ENCODE measurements at places on chromosomes 5 and 9. TPM values are rescaled to one million over a fixed set of nuclear protein-coding genes. Genes with fewer than 3 reads are reported as not detected.

DNA sequence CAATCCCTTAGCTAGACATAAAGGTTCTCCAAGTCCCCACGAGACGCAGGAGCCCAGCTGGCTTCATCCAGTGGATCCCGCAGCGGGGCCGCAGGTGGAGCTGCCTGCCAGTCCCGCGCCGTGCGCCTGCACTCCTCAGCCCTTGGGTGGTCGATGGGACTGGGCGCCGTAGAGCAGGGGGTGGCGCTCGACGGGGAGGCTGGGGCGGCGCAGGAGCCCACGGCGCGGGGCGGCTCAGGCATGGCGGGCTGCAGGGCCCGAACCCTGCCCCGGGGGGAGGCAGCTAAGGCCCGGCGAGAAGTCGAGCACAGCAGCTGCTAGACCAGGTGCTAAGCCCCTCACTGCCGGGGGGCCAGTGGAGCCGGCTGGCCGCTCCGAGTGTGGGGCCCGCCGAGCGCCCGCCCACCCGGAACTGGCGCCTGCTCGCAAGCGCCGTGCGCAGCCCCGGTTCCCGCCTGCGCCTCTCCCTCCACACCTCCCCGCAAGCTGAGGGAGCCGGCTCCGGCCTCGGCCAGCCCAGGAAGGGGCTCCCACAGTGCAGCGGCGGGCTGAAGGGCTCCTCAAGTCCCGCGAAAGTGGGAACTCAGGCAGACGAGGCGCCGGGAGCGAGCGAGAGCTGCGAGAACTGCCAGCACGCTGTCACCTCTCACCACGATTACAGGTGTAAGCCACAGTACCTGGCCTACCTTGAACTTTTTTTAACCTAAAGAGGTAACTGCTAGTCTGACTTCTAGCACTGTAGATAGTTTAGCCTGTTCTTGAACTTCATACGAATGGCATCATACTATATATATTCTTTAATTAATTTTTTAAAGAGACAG lies 35.5 kb downstream of the PTGS1 start:
- no peak for DNase-seq

GRCh38 chr5:137315109-137315508 lies 184.0 kb downstream of the SPOCK1 start:
- no peak for DNase-seq

DNA sequence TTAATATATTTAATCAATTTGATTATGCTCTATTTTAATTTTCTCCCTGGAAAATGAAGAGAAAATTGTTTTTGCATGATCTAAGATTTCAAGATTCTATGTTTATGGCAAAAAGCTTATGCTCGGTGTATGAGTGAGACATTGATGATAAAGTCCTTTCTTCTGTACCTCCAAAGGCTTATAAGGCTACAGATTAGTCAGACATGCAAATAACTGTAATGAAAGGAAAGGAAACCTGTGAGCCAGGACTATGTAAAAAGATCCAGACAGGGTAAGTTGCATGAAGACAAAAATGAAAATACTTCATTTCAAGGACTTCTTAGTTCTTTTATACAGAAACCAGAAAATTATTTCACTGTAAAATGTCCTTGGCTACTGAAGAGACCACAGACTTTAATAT lies 52.2 kb upstream of the EDIL3 start:
- peak; percentile 32 for DNase-seq

GRCh38 chr9:83355729-83356151 lies 182.5 kb downstream of the FRMD3 start:
- DNase-seq, result no peak

GRCh38 chr5:73321757-73322436 lies 126.7 kb downstream of the FOXD1 start:
- peak; percentile 100 for DNase-seq

DNA sequence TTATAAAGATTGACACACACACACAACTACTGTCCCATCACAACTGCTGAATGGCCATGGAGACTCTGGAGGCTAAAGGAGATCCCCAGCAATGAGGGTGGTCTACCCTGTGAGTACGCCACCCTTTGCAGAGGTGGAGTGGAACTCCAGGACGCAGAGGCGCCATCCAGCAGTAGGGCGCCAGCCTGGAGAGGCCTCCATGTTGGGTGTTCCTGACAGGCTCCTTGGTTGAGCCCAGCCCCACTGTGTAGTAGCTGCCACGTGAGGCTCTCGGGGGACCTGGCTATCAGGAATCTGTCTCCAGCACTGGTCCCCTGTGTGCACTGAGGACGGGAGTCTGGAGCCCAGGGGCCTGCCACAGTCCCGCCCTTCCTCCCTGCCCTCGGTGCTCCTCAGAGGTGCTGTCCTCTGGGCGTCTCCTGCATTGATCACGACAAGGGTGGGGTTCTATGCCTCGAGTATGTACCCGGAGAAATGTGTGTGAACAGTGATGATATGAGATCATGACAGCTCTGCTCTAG lies 72.3 kb downstream of the DAP start:
- DNase-seq, result no peak

- no peak for DNase-seq
Observed at GRCh38 chr5:29379619-29380018, 1813.9 kb upstream of the CDH6 start.

DNA sequence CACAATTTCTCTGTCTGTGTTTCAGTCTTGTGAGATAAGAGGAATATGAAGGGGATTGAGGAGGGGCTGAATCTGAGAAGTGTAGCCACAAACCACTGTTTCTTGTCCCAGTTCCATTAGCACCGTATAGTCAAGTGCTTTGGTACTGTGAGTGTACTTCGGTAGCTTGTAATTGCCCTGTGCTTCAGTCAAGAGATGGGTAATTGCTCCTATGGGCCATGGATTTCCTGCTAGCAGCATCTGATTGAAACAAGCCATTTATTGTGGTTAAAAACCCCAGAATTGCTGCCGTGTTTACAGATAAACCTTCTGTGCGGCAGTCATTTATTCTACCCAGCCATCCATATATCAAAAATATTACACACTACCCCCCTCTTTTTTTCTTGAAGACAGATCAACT lies 98.6 kb downstream of the MAT2B start:
- no peak for DNase-seq

GRCh38 chr5:56910210-56910965 lies 992 bp downstream of the SETD9 start:
- no peak for DNase-seq

- no peak for DNase-seq
Observed at GRCh38 chr5:173868096-173868880, 19.9 kb upstream of the CPEB4 start.

DNA sequence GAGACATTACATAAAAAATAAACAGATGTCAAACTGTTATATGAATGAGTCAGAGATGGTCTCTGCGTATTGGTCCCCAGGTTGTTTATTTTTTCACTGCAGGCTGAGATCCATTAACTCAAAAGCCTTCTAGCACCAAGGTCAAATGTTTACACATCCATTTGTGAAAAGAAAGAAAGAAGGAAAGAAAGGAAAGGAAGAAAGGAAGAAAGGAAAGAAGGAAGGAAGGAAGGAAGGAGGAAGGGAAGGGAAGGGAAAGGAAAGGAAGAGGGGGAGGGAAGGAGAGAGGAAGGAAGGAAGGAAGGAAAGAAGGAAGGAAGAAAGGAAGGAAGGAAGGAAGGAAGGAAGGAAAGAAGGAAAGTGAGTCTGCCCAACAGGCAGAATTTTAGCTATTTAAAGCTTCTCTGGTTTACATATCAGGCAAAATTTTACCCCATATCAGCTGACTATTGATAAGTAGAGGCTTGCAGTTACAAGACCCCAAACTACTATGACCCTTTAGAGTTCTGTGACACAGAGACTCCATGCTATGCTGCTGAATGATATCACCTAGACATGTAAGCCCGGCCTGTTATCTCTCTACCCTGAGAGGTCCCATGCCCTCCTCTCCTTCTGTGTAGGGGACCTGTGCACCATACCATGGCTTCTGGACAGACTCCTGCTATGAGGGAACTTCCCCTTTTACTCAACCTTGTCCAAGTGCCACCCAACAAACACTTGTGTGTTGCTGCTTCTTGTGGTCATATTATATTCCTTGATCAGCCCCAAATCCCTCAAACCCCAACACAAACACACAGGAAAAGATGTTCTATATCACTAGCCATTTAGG lies 59.0 kb downstream of the DRD1 start:
- DNase-seq, result no peak

- DNase-seq, result peak; percentile 66
Observed at GRCh38 chr5:41921874-41922273, 3.2 kb upstream of the FBXO4 start.

DNA sequence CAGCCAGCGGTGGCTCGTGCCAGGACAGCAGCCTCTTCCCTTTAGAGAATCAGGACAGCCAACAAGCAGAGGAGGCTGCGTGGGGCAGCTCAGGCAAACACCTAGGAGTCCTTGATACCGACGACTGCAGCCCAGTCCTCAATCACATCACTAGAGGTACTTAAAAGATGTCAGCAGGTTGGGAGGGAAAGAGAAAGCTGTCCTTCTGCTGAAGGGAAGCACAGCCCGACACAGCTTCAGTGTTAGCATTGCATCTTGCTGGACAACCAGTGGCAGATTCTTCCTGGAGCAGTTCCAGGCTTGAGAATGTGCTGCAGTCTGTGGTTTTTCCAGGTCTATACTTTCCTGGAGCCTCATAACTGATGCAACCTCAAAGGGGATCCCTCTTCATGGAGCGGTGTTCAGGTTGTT lies 230.5 kb downstream of the SYK start:
- DNase-seq, result no peak

GRCh38 chr9:133634081-133634691 lies 2.0 kb upstream of the DBH start:
- no peak for DNase-seq

GRCh38 chr5:42836070-42836769 lies 24.5 kb upstream of the SELENOP start:
- DNase-seq, result no peak

DNA sequence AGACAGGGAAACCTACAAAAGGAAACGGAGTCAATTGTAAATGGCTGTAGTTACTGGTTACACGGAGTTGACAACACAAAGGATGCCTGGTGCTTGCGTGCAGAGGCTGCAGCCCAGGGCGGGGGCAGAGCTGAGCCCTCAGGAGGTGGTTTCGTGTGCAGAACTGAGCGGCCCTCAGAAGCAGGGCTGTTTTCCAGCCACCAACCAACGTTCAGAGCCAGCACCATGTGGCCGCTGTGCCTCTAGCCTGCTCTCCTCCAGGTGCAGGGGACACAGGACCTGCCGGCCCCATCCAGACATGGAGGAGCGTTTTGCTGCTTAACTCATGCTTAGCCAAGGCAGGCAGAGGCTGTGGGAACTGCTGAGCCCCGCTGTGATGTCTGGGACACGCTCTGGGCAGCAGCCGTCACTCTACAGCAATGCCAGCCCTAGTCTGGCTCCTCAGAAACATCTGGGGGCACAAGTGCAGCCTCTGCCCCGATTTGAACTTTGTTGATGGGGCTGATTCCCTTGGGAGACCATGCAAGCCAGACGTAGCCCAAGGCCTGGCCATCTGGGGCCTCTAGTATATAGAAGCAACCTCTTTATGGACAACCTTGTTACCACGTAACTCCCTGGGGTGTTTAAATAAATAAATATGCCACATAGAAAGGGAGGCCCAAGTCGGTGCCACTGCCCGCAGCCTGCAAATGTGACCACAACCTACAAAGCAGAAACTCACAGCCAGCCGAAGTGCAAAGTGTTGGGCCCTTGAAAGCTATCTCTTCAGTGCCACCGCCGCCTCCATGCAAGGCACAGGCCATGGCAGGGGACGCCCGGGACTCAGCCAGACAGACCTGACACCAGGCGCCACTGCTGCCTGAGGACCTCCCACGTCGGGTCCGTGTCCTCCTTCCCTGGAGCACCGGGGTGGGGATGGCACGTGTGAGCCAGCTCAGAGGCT lies 42.1 kb downstream of the NKD2 start:
- no peak for DNase-seq

DNA sequence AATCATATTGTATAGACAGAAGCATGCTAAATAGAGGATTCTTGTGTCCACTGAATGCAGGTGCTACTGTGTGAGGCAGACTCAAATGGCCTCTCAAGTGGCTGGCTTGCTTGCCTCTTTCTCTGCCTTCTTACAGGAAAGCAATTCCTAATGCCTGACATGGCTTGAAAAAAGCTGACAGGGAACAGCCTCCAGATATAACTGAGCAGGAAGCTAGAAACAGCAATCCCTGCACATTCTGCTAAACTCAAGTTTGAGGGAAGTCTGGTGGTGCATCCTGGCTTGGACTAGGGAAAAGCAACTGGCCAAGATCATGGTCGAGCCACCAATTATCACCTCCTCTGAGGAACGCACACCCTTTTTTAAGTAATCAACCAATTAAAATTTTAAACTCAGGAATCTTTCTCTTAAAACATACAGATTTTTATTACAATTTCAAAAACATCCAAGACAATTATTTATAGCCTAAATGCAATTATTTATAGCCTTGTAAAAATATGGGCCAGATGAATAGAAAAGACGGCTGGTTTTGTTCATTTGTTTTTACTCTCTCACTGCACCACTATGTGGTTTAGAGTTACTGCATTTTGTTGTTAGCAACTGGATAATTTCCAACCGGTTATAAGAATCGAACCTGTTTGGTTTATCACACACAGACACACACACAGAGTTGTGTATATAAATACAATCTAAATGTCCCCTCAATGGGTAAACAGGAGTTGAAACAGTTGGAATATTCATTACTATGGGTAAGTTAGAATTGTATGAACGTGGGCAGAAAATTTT lies 290.9 kb upstream of the ANKRD55 start:
- DNase-seq, result no peak

DNA sequence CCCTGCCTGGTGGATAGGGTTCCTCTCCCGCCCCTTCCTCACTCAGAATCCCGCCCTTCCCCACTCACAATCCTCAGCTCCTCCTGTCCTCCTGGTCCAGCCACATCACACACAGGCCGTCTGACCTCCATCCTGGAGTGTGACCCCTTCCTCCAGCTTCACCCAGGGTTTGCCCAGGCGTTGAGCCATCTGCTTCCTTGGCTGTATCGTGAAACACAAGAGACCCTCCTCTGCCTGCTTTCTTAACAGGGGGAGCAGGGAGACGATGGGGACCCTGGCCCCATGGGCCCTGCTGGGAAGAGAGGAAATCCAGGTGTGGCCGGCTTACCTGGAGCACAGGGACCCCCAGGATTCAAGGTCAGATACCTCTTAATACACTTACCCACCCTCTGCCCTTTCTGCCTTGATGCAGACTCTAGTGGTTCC lies 32.3 kb upstream of the ORM1 start:
- no peak for DNase-seq

GRCh38 chr5:40221796-40222195 lies 457.9 kb upstream of the PTGER4 start:
- peak; percentile 86 for DNase-seq

- peak; percentile 65 for DNase-seq
Observed at GRCh38 chr5:36363101-36363500, 61.4 kb upstream of the RANBP3L start.

Gene CCL27
- total RNA-seq, result 0.95 TPM

Gene TRAF2
- 22.4 TPM for total RNA-seq

Gene GRXCR2
- not detected for total RNA-seq

Gene PPP3R2
- not detected for total RNA-seq

Gene PCDHB3
- total RNA-seq, result 0.03 TPM

Gene PFN3
- total RNA-seq, result not detected

Gene PALM2AKAP2
- 8.9 TPM for total RNA-seq

Gene UBLCP1
- 36.7 TPM for total RNA-seq

Gene SOHLH1
- not detected for total RNA-seq

Measured in foreskin keratinocyte (primary cell).